ENCODE measurements at places on chromosomes 3 and 15.

GRCh38 chr3:148266341-148266740 lies 431.4 kb upstream of the AGTR1 start:
- no peak for DNase-seq

GRCh38 chr15:47136236-47136635 lies 581.1 kb upstream of the SEMA6D start:
- DNase-seq = no peak

DNA sequence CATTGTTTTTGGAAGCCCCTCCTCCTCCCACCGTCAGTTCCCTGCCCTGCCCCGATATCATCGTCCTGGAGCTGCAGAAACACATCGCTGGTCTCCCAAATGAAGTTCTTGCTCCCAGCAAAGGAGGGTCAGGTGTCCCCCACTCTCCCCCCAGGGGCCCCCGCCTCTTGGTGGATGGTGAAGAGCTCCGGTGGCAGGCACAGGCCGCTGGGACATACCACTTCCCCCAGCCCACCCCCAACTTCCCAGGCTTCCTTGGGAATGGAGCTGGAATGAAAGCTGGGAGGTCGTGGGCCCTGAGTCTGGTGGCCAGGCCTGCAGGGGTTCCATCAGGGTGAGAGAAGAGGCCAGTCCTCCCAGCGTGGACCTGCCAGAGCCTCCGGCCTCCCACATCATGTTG lies 137.7 kb downstream of the CHSY1 start:
- no peak for DNase-seq

DNA sequence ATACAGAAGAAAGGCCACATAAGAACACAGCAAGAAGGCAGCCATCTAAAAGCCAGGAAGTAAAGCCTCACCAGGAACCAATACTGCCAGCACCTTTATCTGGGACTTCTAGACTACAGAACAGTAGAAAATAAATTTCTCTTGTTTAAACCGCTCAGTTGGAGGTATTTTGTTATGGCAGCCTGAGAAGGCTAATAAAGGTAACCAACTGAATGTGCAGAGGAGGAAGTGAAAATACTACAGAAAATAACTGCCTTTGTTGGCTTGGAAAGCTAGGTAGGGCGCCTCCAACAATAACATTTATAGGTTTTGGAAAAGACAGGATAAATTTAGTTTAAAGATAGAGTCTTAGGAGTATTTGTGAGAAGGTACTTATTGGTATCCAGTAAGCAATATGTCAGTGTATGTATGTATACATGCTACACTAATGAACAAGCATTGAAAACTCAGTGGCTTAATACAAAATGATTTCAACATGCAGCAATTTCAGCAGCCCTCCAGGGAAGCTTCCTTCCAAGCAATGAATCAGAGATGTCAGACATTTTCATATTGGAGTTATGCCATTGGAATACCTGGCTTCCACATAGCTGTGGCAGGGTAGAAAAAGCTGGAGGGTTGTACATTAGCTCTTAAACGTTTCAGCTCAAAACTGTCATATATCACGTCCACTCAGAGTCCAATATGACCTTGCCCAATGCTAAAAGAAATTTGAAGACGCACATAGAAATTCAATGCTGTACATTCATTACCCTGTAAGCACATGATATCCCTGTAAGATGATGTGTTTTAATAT lies 48.9 kb downstream of the ZBBX start:
- no peak for DNase-seq

- no peak for DNase-seq
These were observed 3.5 kb downstream of the UBE2E1 start for GRCh38 chr3:23809294-23809693.

- DNase-seq = no peak
These were observed 45.4 kb upstream of the TRAK1 start for GRCh38 chr3:42045708-42046243.

DNA sequence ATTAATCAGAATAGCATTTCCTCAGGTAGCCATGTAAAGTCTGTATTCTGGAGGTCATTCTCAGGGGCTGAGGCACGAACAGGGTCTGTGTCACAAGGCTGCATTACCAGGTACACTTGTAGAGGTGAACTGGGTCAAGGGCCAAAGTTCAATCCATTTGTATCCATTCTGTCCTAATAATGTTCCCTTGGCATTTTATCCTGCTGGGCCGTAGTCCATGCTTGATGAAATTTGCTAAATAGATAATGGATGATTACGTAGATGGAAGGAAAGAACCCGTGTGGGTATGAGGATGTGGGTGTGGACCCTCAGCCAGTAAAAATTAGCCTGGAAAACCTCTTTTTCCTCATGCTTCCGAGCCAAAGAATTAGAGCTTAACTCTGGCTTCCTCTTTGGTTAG lies 785.9 kb downstream of the GRM7 start:
- no peak for DNase-seq

- DNase-seq = no peak
These were observed 16.8 kb downstream of the CGNL1 start for GRCh38 chr15:57393061-57393460.

GRCh38 chr15:25775317-25775912 lies 87.7 kb downstream of the ATP10A start:
- no peak for DNase-seq

DNA sequence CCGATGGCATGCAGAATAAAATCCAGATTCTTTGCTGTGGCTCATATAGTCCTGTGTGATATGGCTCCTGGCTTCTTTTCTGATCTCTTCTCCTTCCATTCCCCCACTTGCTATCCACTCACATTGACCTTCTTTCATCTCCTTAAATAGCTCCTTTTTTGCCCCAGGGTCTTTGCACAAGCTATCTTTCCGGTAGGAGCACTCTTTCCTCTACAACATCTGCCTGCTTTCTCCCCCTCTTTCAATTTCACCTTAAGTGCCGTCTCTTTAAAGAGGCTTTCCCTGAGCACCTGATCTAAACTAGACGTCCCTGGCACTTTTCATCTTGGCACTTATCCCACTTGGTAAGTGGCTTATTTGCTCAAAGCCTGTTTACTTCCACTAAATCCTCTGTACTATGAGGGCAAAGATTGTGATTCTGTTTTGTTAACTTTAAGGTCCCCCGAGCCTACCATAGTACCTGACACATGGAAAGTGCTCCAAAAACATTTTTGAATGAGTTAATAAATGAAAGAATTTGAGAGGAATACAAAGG lies 323.3 kb upstream of the TLE3 start:
- DNase-seq = no peak

- DNase-seq = no peak
These were observed 16.9 kb upstream of the RAB7A start for GRCh38 chr3:128709038-128709437.

DNA sequence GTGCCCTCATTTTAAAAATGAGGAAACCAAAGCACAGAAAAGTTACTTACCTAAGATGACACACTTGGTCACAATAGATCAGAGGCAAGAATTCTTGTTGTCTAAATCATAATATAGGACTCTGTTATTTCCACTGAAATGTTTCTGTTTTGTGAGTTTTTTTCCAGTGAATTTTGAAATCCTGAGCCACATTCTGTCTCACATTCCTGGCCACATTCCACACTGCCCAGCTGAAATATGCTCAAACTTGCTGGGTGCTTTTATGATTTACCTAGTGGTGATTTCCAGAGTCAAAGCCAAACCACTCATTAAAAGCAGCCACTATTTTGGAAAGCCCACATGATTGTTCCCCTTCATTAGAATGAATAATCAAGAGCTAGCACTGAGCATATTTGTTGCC lies 82.3 kb upstream of the NPHP3 start:
- DNase-seq = no peak

DNA sequence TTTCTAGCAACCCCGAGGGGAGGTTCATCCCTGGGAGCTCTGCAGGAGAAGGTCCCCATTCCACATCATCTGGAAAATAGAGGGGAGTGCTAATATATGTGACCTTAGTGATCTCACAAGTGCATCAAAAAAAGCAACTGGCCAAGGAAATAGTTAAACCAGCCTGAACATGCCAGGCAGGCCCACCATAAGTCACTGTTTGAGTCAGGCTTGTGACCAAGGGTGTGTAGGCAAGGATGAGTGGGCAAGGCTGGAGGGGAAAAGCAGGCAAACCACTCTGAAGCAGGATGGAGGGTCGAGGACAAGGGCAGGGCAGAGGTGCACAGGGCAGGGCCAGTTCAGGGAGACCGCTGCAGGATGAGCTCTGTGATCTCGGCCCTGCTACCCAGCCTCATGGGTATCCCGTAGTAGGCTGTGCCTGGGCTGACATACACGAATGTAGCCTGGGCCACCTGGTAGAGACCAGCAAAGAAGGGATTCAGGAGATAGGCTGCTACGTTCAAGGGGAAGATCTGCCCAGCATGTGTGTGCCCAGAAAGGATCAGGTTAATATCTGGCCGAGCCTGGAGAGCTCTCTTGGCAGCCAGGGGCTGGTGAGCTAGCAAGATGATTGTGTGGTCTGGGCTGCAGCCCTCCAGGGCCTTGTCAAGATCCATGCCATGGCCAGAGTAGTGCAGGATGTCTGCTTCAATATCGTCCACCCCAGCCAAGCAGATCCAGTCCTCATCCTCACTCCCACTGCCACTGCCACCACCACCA lies 4.3 kb downstream of the GLB1 start:
- DNase-seq = no peak

GRCh38 chr3:49389297-49389696 lies 22.5 kb downstream of the RHOA start:
- no peak for DNase-seq

DNA sequence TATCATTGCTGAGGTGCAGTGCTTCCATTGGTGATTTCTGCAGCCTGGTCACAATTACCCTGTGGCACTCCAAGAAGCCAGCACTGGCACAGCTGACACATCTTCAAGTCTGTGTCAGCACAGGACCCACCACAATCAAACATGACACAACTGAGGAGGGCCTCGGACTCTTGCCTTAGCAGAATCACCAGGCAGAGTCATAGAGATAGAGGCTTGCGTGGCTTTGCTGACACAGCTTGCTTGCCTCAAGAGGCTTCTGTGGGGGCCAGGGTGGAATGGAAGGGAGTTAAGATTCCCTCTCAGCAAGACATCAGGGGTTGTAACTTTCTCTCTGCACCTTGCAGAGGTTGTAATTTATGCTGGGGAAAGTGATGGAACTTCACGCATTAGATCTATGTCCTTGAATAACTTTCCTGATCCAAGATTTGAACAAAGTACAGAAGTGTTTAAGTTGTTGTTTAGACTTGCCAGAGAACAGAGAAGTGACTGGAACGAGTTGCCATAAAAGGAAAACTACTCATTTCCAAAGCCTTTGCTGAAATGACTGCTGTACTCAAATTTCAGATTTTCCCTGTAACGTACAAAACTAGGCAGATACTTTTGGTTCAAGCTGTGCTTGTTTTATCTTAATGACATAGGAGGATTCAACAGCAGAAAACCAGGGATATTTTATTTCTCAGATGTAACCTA lies 170.7 kb downstream of the DIPK2A start:
- DNase-seq = no peak

- DNase-seq = no peak
These were observed 119.6 kb downstream of the CHDH start for GRCh38 chr3:53726643-53727042.

GRCh38 chr15:53618461-53618860 lies 141.0 kb downstream of the WDR72 start:
- DNase-seq = peak; percentile 16

GRCh38 chr3:64107190-64107589 lies 83.9 kb upstream of the PSMD6 start:
- no peak for DNase-seq

GRCh38 chr3:73592154-73593144 lies 32.3 kb downstream of the PDZRN3 start:
- DNase-seq = peak; percentile 6

DNA sequence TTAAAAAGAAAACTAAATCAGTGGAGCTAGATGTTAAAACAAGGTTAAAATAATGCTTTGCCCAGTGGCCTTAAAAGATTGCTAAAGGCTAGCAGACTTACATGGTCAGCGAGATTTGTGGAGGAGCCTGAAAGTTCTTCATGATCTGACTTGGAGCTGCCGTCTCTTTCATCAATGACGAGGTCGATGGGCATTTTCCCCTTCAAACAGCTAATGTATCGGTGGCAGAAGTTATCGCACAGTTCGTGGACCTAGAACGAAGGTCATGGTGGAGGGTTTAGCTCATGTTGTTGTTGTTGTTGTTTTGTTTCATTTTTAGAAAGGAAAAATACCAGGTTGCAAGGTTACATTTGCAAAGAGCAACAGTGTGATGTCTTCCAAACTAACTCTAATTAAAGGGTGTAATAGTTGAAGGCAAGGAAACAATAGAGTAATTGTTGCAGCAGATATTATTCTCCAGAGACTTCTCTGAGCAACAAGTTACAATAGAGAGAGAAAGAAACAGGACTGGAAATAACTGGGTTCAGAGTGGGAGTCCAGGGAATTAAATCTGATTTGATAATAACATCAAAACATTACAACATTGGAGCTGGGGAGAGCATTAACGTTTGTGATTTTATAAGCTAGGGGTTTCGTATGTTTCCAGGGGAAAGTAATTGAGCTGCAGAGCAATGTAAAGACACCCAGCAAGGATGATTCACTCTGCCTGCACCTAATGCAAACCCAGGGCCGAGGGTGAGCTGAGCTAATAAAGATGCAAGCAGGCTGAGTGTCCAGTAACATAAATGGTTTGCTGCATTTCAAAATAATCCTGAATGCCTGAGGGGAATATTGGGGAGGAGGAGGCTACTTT lies 6.6 kb downstream of the MEIS2 start:
- DNase-seq = no peak

DNA sequence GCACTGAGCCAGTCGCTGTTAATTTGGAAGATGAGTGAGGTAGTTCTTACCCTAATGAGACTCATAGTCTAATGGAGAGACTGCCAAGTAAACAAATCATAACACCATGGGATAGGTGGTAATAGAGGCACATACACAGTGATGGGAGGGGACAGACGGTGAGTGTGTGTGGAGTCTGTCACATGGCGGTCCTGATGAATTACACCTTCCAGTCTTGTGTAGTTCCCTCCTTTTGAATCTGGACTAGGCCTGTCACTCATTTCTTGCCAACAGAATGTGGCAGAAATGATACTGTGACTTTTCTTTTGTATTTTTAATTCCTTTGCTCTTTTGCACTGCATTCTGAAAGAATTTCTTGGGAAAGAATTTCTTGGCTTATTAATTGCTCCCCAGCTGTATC lies 78.1 kb downstream of the NR1D2 start:
- no peak for DNase-seq

GRCh38 chr15:48052946-48053345 lies 67.8 kb upstream of the SLC24A5 start:
- DNase-seq = no peak

GRCh38 chr15:73688455-73688854 lies 4.3 kb downstream of the CD276 start:
- no peak for DNase-seq
